ENCODE measurements at places on chromosomes 5 and 9. TPM values are rescaled to one million over a fixed set of nuclear protein-coding genes. Genes with fewer than 3 reads are reported as not detected.

DNA sequence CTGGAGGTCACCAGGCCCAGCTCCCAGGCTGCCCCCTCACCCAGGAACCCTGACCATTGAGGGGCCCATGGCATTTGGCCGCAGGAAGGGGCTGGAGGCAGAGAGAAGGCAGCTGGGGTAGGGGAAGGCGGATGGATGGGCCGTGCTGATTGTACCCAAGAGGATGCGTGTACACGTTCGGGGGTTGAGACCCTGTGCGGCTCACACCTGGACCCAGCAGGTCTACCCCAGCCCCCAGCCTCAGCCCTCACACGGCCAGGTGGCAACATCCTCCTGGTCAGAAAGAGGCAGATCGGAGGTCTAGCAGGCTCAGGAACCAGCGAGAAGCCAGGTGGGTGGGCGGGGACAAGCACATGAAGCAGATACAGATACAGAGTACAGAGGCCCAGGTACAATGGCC is 33.7 kb downstream of the NACC2 start:
- DNase-seq: no peak

DNA sequence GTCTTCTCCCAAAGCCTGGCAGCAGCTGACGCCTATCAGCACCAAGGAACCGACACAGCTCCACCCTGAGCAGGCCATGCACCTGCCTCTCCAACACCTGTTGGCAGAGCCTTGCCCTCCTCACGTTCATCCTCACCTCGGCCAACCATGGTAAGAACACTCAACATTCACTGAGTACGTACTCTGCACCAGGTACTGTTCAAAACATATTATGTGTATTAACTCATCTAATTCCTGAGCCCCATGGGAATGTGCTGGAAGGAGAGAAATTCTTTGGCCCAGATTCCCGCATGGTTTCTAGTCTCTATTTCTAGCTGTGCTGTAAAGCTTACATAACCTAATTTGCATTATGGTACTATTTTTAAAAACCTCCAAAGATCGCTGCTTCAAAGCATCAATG is 86.1 kb downstream of the GPR21 start:
- DNase-seq: no peak

DNA sequence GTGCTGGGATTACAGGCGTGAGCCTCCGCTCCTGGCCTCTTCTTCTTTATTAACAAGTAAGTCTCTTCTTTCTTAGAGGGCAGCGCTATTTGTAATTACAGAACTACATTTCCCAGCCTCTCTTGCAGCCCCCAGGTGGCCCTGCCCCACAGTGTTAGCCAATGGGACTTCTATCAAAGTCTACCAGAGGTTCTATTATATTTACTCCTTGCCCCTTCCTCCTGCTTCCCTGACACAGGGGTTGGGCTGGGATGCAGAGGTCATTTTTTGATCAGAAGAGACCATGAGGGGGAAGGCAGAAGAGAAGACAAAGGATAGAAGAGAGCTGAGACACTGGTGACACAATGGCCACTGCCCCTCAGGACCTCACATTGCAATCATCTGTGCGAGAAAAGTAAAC is 224.2 kb downstream of the SYK start:
- no peak for DNase-seq

GRCh38 chr9:87657190-87657589 is 68.7 kb upstream of the CTSL start:
- no peak for DNase-seq

DNA sequence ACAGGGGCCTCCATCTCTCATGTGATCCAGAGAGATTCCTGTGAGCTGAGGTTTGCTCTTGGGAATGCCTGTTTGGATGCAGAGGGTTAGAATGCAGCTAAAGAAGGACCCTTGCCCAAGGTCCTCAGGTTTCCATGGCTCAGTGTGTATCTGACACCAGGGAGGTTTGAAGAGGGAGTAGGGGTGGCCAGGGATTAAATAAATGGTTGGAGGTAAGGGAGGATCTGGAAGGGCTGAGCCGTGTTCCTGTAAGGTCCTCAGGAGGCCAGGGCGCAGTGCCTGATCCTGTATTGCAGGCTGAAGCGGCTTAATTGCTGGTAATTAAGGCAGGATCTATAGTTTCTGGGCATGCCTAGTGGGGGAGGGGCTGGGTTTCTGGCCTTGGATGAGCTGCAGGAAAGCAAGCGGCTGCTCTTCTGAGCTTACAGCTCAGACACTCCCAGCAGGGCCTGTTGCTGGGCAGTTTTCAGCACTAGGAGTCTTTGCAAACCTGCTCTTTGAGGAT is 41.5 kb upstream of the MAP1B start:
- no peak for DNase-seq

DNA sequence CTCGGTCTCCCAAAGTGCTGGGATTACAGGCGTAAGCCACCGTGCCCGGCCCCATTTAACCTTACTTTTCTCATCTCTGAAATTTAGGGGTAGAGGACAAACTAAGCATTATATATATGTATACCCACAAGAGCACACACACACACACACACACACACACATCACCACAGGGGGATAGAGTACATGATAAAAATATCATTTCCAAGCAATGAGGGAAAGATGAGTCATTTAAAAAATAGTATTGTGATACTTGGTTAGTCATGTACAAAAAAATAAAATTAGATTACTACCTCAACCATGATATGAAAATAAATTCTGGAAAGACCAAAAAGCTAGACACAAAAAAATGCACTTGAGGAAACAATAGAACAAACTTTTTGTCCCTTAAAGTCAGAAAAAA is 67.2 kb downstream of the CDH18 start:
- no peak for DNase-seq

GRCh38 chr5:140109759-140110645 is 3.9 kb upstream of the PURA start:
- no peak for DNase-seq

- no peak for DNase-seq
Observed at GRCh38 chr9:21155501-21155900, 11.0 kb downstream of the IFNA21 start.

Gene ECSCR
- not detected for polyA plus RNA-seq

Gene PAX5
- polyA plus RNA-seq: 46.9 TPM

Gene MSMP
- not detected for polyA plus RNA-seq

Measured in naive B cell (primary cell).